GM13977 (cell line): ENCODE measurements at places on chromosomes 1 and 21.

DNA sequence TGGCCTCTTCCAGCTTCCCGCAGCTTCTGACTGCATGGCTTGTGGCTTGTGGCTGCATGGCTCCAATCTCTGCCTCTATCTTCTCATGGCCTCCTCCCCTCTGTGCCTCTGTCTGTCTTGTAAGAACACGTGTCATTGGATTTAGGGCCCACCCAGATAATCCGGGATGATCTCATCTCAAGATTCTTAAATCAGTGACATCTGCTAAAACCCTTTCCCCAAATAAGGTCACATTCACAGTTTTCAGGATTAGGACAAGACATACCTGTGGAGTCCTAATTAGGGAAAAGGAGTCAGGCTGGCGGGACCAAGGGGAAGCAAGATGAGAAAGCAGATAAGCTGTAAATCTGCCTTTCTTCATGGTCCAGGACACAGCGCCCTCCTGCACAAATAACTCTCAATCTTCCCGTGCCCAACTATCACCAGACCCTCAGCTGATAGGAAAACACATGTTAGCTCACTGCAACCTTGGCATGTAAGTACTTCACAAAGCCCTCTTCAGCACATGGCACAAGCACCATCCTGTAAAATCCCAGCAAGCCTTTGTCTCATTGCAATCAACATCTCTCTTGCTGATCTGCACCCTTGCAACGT lies 82.2 kb downstream of the SPSB1 start:
- DNase-seq: no peak

DNA sequence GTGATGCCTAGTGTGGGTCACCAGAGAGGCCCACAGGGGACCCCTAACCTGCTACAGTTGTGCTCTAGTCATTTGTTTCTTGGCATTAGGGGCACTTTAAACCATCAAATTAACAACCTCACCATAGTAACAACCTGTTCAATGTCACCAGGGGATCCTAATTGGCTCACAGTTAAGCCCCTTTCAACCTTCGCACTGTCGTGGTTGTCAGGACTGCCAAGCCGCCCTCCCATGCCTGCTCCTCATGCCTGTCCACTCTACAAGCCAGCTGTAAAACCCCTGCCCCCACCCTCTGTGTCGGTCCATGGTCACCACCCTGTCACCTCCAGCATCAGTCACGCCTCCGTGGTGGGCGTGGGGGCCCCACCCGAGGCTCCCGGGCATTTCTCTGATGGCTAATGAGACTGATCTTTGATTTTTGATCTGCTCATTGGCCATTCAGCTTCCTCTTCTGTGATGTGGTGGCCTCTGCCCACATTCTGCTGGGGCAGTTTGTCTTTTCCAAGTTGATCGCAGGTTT lies 96.6 kb downstream of the WDR4 start:
- no peak for DNase-seq

DNA sequence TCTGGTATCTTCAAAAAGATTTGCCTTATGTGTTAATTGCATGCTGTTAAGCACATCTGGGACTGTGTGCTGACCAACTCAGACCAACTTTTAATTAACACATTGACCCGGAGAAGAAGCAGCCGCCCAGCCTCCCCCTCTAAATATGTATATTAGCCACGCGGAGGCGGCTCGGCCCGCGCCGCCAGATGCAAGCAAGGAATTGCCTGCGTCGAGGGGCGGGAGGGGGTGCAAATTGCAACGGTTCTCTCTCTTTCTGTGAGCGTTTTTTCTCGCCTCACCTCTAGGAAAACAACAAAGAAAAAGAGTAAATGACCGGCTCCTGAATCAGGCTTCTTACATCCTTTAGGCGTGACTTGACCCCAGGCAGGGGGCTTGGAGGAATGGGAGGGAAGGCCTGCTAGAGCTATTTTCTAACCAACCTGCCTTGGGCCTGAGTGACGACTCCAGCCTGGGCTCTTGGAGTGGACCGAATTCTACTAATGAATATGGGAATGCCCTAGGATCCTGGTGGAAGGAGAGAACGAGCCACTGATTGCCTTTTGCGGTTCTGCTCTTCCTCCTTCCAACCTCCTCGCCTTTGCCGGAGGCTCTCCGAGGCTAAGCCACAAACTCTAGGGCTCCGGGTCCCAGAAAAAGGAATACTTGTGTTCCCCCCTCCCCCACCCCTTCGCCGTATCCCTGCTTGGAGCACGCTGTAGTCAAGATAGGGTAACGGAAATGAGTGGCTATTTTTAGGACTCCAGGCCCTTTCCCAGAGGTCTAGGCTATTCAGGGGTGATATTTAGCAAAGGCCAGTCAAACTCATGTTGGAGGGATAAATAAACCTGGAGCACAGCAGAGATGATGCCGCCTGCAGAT lies 417.0 kb upstream of the ESRRG start:
- DNase-seq: no peak

DNA sequence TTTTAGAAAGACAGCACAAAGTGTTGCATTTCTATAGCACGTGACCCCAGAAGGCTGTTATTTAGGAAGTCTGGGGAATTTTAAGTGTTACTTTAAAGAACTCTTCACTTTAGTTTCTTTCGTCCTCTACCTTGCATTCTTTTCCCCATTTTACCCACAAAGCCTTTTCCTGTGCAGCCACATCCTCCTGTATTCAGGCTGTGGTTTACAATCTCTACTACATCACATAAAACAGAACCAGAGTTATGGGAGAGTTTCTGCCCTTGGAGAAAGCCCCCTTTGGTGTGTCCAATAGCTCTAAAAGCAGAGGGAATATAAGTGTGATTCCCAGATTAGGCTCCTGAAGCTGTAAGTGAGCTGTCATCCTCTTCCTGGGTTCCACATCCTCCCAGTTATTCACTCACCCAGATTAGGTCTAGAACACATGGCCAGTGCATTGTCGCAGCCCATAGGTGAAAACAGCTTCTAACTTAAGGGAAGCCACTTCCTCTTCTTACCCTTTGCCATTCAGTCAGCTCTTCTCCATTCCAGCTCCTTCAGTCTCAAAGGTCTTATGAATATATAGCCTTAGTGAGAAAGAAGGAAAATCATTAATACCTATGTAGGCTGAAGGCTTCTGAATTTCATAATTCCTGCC lies 171.1 kb downstream of the PIGK start:
- no peak for DNase-seq

DNA sequence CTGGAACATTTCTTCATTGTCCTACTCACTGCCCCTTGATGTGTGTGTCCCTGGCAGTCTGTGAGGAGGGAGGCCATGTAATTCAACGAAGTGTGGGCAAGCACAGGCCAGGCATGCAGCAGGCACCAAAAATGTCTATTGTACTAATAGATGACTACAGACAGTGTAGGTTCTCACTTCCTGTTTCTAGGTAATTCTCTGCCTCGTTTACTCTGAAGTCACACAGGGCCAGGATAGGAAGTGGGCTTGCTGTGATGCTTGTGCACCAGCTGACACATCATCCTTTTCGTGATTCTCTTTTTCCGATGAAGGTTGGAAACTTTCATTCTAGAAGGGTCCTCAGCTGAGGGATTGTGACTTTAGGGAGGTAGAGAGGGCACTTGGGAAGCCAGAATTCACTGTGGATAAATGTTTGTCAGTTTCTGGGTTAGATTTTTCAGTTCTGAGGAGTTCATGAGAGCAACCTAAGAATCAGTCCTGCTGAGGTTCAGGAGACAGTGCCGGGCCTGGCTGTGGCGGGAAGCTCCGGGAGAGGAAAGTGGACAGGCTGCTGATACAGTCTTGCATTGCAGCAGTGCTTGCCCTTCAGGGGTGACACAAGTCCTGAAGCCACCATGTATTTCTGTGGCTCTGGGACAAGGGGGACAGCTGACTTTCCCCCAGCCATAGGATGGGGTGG lies 4.3 kb upstream of the CSF1 start:
- DNase-seq: peak; percentile 88

DNA sequence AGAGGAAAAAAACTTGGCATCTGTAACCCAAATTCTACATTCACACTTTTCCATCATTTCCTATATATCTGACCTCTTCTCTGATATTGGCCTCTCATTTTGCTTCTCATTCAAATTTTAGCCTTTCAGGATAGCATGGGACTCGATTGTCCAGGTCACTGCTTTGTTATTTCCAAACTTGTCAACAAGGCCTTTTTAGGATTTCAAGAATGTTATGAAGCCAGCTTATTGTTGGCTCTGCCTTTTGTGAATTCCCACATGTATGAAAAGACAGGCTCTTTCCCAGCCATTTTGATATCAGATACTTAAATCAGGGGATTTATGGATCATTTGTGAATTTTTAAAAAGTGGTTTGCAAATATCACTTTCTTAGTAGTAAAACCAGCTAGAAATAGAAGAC lies 663.5 kb downstream of the NCAM2 start:
- DNase-seq: no peak

DNA sequence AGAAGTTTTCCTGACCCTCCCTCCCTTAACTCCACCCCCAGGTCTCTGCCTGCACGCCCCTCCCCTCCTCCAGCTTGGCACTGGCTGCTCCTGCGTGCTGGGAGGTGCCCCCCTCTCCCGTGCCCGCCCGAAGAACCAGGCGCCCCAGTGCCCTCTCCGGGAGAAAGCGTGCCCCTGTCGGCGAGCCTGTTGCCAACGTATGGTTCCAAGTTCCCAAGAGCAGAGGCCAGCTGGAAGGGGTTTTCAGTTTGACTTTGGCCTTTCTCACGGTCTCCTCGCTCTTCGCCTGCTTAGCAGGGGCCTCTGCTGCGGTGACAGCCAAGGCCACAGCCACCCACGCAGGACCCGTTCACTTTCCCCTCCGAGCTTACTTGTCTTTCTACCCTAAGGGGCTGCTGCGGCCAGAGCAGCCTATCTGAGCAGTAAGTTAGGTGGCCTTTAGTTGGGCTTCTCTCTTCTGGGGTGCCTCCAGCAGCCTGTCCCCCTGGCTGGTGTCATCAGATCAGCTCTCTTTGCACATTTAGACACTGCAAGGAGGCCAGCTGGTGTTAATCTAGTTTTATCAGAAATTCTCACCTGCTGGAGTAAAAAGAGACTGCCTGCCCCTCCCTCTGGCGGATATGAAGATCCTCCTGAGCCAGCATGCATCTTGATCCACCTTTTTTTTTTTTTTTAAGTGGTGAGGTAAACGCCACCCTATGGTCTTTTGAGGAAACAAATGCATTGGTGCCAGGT lies 1.5 kb downstream of the STUM start:
- DNase-seq: peak; percentile 70

DNA sequence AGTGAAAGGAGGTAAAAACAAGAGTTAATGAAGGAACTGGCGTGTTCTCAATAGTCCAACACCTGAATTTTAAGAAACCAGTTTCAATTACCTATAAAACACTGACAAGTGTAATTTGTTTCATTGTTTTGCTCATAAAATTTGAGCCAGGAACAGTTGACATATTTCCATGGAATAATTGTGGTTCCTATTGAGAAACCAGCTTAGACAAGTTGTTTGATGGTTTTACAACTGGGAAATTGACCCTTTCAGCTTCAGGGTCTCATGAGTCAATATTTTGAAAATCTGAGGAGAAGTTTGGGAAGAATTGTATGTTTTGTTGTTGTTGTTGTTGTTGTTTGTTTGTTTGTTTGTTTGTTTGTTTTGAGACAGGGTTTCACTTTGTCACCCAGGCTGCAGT lies 69.1 kb upstream of the GADD45A start:
- DNase-seq: no peak

DNA sequence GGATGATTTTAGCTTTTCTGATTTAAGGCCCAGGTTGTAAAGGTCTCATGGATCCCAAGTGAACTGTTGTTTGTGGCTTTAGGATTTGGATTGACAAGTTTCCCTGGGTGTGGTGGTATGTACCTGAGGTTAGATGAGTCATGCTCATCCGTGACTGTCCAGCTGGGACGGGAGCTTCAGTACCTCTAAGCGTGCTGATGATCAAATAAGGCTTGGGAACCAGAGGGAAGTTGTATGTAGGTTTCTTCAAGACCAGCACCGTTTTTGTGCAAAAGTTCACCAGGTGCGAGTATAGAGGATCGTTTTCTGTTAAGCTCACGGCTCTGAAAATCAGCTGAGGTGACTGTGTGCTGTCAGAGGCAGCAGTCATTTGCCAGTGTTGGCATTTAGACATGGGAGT lies 19.8 kb downstream of the PLA2G2E start:
- DNase-seq: no peak

DNA sequence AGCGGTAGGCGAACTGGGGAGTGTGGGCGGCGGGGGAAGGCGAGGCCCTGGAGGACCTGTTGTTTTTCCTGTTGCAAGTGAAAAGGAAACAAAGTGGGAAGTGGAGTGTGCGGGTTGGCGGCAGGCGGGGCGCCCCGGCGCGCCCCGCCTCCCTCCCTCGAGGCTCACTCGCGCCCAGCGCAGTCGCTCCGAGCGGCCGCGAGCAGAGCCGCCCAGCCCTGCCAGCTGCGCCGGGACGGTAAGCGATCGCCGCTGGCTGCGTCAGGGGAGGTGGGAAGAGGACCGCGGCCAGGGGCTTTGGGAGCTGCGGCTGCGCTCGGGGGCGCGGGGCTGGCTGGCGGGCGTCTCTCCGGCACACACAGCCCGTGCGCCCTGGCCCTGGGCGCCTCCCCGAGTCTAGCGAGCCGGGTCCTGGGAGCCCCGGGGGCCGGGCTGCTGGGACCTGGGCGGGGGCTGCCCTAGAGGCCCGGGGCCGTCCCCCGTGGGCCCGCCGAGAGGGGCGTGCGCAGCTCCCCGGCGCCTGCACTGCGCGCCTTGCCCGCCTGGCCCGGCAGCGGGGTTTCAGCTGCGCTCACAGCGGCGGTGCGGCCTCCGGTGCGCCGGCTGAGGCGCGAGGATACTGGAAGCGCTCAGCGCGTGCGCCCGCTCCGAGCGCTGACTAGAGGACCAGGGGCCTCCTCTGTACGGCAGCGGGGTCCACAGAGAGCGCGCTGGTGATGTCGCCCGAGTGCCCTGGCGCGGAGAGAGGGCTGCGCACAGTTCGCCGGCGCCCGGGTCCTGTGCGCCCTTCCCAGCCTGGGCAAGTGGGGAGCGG lies at the start of gene PIK3CD:
TSS of gene PIK3CD (plus strand) at position 167 of the 814 bp plus-strand sequence. CDS start 58,725 bp downstream, outside the sequence.
- DNase-seq: peak; percentile 67

- no peak for DNase-seq
Observed at GRCh38 chr1:87173231-87173630, 155.4 kb upstream of the LMO4 start.

- no peak for DNase-seq
Observed at GRCh38 chr1:201329286-201329685, 46.0 kb downstream of the PKP1 start.
